ENCODE measurements at places on chromosomes 6 and 20.

GRCh38 chr6:105620878-105621277 is 218.0 kb upstream of the PREP start:
- DNase-seq, result no peak

GRCh38 chr6:41957117-41957516 is 15.5 kb upstream of the CCND3 start:
- DNase-seq, result no peak

DNA sequence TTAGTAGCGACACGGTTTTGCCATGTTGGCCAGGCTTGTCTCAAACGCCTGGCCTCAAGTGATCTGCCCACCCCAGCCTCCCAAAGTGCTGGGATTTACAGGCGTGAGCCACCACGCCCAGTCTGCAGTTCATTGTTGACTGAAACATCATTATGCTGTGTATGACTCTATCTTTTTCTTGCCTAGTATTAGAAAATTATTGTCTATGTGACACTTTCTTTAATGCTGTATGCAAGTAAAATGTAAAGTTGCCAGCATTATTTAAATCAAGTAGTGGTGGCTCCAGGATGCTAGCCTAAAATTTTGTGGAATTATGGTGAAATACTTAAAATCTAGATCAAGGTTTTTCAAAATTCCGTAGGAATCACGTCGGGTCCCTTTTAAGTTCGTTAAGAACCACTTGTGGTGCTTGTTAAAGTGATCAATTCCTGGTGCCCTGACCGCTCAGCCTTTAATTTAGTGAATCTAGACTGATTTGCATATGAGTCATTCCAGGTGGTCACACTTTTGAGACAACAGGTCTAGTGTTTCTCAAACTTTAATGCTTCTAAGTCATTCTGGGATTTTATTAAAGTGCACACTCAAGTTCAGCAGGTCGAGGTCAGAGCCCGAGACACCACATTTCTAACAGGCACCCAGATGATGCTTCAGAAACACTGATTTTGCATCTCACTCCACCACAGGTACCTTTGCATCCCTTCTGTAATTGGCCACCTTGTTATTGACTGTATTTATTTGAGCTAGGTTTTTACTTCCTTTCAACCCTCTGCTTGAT is 132.6 kb upstream of the MTHFD1L start:
- DNase-seq, result no peak

DNA sequence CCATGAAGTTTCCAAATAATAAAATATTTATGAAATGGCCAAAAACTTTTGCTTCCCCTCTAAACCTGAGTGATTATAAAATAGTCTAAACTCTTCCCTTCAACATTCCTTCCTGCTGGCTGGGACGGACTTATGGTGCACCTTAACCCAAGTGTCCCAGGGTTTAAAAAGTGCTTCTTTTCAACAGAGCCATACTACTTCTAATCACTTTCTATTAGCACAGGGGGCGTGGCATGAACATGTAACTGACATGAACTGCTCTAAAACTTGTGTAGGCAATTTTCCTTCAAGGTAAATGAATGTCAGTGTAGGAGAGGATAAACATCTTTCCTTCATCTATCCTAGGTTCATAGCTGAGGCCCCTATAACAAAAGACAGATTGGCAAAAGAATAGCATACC is 163.6 kb upstream of the RIMS1 start:
- no peak for DNase-seq

DNA sequence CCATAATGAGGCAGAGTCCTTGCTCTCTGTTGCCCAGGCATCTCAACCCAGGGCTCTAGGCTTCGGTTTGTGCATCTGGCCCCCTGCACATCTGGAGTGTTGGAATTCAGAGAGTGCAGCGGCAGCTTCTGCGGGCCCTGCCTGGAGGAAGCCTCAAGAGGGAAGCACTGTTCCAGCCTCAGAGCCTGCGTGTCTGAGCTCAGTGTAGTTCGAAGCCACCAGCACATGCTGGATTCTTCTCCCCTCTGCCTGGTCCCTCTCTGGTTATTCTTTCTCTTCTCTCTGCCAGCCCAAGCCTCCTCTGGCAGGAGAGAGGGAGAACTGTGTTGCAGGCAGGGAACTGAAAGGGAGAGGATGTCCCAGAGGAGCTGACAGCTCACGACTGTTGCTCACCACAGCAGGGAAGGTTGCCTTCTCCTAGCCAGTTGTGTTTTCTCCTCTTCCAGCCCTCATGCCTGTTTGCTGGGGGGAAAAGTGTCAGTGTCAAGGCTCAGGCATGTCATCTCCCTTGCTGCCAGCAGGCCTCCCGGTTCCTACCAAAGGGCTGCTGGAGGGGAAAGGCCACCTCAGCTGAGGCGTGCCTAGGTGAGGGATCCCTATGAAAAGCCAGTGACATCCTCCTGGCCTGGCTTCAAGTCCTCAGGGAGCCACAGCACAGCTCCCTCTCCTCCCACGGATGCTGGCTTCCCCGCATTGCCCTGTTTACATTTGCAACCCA is 126.0 kb upstream of the LRFN2 start:
- no peak for DNase-seq

DNA sequence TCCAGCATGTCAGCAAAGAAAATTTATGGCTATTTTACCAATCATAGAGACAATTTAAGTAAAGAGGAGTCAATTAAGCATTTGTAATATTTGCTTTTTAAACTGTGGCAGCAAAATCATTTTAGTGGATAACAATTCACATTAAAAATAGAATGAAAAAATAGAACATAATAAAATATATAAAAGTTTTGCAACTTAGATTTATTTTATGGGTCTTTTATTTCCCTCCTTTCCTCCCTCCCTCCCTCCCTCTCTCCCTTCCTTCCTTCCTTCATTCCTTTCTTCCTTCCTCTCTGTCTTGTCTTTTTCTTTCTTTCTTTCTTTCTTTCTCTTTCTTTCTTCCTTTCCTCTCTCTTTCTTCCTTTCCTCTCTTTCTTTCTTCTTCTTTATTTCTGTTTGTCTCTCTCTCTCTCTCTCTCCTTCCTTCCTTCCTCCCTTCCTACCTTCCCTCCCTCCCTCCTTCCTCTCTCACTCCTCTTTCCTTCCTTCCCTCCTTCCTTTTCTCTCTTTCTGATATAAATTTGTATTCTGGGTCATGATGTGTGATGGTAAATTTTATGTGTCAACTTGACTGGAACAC is 610.9 kb upstream of the CITED2 start:
- no peak for DNase-seq

DNA sequence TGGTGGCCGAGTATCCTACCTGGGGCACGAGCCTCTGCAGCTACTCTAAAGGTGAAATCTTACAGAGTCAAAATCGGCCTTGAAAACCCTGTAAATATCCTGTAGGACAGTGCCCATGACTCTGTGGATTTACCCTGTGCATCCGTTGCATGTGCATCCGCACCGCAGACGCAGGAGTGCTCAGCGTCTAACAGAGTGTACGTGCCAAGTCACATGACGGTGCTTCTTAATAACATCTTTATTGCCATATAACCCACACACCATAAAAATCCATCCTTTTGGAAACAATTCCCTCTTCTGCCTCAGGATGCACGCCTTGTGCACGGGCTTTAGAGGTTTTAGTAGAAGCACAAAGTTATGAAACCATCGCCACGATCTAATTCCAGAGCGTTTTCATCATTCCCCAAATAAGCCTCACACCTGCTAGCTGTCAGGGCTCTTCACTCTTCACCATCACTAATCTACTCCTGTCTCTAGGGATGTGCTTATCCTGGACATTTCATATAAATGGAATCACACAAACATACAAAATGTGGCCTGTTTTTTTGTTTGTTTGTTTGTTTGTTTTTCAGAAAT is 384.5 kb upstream of the SULF2 start:
- no peak for DNase-seq

DNA sequence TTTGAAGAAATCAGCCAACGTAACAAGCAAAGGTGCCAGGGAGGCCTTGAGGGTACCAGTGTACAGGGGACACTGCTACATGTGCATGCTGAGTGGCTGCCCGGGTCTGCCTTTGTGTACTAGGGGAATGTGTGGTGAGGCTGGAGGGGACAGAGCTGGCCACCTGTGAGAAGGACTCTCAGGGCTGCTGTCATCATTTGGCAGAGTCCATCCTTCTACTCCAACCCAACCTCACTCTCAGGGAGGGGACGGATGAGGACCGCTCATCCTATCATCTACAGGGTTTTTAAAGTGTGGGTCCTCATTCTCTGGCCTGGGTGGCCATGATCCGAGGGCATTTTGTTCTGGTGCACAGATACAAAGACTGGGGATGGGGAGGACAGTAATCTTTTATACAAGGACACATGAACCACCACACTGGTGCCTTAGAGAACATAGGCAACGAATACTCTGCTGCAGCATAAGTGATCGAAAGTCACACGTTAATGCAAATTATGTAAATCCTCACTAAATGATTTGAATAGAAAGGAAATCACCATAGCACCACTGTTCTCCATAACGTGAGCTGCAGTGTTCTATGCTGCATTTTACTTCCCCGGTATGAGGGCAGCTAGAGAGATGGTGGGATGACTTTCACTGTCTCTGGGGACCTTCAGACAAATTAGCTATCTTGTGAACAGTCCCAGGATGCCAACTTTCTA is 181.4 kb downstream of the GMPR start:
- no peak for DNase-seq

GRCh38 chr6:30799210-30799609 is 54.9 kb upstream of the IER3 start:
- no peak for DNase-seq

DNA sequence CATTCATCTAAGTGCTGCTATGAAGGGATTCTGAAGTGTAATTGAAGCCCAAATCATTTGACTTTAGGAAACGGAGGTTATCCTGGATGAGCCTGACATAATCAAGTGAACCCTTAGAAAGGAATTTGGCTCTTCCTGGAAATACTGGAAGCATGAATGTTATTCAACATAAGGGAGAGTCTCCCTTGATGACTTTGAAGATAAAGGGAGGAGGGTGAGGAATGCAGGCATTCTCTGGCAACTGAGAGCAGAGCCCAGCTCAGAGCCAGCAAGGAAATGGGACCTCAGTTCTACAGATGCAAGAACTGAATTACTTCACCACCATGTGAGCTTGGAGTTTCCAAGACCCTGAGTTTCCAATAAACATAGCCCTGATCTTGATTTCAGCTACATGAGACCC is 168.2 kb downstream of the DLL1 start:
- DNase-seq, result no peak

GRCh38 chr6:156729248-156729647 is 47.9 kb upstream of the ARID1B start:
- no peak for DNase-seq

- no peak for DNase-seq
These were observed 98.0 kb upstream of the JARID2 start for GRCh38 chr6:15147827-15148226.

GRCh38 chr20:42919316-42919715 is 270.4 kb downstream of the PTPRT start:
- DNase-seq, result no peak

DNA sequence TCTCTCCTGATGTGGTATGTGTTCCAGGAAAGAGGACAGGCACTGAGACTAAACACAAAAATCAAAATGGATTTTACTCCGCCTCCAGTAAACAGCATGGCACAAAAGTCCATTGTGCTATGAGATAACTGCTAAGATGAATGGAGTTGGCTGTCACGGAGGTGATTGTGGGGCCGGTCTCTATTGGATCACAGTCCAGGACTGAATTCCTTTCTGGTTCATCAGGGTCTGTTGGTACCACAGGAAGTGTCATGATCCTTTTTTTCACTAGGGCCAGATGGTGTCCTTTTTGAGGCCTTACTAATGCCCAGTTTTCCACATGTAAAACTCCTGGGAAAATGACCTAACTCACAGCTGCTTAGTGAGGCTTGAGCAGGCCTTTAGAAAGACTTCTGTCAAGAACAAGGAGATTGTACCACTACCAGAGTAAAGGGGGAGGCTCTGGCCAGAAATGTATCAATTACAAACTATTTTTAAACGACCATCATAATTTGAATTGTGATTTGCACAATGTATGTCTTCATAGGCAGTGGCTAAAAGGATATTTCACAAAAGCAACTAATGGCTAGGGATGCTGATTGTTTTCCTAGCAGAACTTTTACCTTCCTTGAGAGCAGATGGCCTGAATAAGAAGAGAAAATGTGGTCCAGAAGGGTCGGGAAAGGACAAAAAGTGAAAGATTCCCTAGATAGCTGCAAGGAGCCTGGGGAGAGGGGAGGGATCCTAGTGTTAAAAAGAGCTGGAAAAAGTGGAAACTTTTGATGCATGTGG is 192.2 kb upstream of the POU3F2 start:
- peak; percentile 2 for DNase-seq

GRCh38 chr6:79385893-79386292 is 151.3 kb downstream of the LCA5 start:
- no peak for DNase-seq

DNA sequence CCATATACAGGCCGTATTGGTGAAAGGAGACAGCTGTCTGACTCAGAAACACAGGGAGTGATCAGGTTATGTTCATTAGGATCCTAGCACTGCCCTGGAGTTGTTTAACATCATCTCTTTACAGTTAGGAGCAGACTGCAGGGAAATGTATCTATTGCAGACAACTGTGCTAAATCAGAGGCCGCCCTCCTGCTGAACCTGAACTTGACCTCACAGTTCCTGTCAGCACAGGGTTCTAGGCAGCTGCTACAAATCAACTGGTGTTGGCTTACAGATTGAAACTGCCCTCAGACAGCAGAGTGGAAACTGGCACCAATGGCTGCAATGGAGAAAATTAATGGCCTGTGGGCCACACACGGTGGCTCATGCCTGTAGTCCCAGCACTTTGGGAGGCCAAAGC is 3.7 kb upstream of the RPP40 start:
- DNase-seq, result no peak

DNA sequence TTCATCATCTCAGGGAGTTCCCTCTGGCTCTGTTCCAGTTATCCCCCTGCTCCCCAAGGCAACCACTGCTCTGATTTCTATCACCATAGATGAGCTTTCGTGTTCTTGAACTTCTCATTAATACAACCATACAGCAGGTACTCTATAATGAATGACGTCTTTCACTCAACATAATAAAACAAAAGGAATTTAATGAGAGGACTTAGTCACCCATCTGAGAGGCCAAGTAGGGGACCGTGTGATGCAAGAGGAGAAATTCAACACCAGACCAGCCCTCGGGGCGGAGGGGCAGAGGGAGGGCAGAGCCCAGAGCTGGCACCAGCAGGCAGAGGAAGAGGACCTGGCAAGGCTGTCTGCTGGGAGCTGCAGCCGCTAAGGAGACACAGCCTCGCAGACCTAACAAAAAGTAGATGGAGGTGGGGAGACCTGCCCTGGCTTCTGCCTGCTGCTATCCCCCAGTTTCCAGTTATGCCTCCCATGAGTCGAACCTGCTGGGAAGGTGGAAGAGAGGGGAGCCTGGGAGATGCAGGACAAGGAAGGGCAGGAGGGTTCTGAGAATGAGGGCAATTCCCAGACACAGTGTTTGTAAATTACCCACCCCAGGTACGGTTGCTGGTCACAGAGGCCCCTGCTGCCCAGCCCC is 13.8 kb downstream of the CCN5 start:
- no peak for DNase-seq

- DNase-seq, result no peak
These were observed 209.0 kb upstream of the CITED2 start for GRCh38 chr6:139583420-139583819.
